Heart left ventricle (tissue), 16 donors: ENCODE measurements at places on chromosomes 16 and 17. TPM values are rescaled to one million over a fixed set of nuclear protein-coding genes. Genes with fewer than 3 reads are reported as not detected.

DNA sequence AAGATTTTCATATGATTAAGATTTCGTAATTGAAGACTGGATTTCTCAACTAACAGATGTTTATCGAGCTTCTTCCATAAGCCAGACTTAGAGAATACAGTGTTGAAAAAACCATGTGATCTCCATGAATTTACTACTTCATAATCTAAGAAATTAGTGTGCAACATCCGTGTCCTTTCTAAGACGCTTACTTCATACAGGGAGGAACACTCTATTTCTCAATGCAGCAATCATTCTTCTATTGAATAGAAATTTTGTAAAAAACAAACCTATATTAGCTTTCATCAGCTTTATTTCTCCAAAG, 946.3 kb downstream of the KCNJ2 start:
- DNase-seq = no peak

The TERB1 gene
- not detected for total RNA-seq

DNA sequence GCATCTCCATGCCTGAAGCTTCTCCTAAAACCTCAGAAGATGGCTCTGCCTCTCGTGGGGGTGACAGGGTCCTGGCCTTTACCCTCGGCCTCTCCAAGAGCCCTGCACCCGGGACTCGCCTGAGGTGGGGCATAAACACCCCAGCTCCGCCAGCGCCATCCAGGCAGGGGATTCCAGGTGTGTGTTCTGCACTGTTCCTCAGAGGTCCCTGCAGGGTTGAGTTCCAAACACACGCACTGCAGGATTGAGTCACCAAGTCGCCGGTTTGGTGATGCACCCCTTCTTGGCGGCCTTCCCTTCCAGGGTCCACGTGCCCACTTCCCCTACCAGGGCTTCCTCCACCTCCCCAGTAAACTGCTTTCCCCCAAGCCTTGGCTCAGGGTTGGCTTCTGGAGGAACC, 40.0 kb upstream of the RBFOX3 start:
- DNase-seq = no peak

The ENPP7 gene
- not detected for total RNA-seq

The PNPO gene
- 24.6 TPM for total RNA-seq

The HOXB2 gene
- total RNA-seq = 2.1 TPM

- DNase-seq = no peak
Measured at GRCh38 chr17:65433592-65433991, 127.9 kb downstream of the AXIN2 start.

DNA sequence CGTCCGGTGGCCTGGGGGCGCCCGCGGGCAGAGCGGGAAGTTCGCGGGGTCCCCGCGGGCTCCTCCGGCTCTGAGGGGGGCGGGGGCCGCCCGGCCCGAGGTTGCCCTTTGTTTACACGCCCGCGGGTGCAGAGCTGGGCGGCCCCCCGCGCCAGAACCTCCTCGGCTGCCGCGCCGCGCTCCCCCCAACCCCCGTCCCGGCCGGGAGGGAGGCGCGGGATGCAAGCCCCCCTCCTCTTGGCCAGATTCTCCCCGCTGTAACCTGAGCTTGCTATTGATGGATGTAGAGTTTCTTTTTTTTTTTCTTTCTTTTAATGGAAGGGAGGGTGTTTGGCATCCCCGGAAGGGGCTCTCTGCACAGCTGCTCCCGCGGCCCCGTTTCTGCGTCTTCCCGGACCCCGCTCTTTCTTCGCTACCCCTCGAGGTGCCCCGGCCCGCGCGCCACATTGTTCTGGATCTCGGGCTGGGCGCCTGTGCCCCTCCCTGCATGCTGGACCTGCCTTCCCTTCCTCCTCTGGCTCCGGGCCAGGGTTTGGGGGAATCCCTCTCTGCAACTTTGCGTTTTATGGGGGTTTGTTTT, 646 bp downstream of the CBX2 start:
- DNase-seq = no peak

DNA sequence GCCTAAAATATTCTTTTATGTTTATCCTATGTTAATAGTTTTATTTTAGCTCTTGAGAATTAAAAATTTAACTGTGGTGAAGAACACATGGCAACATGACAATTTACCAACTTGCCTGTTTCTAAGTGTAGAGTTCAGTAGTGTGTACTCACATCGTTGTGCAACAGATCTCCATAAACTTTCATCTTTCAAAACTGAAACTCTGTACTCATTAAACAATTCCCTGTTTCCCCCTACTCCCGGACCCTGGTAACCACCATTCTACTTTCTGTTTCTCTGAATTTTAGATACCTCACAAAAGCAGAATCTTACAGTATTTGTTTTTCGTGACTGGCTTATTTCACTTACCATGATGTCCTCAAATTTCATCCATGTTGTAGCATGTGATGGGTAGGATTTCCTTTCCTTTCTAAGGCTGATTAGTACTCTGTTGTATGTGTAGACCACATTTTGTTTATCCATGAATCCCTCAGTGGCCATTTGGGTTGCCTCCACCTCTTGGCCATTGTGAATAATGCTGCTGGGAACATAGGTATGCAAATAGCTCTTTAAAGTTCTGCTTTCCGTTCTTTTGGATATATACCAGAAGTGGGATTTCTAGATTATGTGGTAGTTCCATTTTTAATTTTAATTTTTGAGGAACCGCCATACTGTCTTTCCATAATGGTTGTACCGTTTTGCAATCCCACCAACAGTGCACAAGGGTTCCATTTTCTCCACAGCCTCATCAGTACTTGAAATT, 17.4 kb downstream of the IST1 start:
- DNase-seq = no peak

The SLC13A2 gene
- total RNA-seq = not detected

DNA sequence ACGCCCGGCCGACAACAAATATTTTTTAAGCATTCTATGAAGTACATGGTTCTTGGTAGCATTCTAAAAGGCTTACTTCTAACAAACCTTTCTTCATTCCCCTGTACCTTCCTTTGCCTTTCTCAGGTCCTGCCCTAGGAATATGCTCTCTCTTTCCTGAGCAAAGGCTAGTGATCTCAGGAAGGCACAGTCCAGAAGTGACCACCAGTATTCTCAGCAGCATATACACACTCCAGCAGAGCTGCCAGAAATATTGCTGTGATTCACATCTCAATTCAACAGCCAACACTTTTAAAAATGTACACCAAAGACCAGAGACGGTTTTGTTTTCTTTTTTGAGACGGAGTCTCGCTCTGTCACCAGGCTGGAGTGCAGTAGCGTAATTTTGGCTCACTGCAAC, 41.4 kb upstream of the ANKFY1 start:
- DNase-seq = no peak

DNA sequence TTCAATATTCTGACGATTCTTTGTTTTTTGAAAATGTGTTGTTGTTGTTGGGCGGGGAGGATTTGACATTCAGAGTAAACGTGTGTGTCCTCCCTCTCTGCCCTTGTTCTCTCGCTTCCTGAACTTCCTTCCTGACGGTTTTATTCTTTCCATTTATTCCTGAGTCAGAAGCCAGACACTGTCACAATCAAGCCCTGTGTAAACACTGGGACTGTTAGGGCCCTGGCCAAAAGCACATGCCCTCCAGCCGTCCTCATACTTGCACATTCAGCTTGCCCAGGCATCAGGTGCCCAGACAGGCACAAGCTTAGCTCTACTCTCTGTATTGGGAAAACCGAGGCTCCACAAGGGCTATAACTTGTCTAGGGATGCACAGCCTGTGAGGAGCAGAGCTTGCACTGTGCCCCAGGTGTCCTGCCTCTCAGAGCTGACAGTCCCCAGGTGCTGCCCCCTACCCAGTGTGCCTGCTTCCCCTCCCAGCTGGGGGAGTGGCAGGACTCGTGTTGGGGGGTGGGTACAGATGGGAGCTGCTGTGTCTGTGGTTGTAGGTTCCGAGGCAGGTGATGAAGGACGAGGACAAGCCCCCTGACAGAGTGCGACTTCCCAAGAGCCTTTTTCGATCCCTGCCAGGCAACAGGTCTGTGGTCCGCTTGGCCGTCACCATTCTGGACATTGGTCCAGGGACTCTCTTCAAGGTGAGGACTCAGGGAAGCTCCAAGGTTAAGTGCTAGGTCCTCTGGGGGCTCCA, 9.7 kb downstream of the ADGRG3 start:
- peak; percentile 17 for DNase-seq

GRCh38 chr16:70635336-70636016, 10.9 kb upstream of the IL34 start:
- DNase-seq = no peak

The EXOC3L1 gene
- total RNA-seq = 2.5 TPM

The OSGIN1 gene
- 7.0 TPM for total RNA-seq

The CSH2 gene
- not detected for total RNA-seq

The TEX19 gene
- not detected for total RNA-seq

The PCTP gene
- 22.6 TPM for total RNA-seq

DNA sequence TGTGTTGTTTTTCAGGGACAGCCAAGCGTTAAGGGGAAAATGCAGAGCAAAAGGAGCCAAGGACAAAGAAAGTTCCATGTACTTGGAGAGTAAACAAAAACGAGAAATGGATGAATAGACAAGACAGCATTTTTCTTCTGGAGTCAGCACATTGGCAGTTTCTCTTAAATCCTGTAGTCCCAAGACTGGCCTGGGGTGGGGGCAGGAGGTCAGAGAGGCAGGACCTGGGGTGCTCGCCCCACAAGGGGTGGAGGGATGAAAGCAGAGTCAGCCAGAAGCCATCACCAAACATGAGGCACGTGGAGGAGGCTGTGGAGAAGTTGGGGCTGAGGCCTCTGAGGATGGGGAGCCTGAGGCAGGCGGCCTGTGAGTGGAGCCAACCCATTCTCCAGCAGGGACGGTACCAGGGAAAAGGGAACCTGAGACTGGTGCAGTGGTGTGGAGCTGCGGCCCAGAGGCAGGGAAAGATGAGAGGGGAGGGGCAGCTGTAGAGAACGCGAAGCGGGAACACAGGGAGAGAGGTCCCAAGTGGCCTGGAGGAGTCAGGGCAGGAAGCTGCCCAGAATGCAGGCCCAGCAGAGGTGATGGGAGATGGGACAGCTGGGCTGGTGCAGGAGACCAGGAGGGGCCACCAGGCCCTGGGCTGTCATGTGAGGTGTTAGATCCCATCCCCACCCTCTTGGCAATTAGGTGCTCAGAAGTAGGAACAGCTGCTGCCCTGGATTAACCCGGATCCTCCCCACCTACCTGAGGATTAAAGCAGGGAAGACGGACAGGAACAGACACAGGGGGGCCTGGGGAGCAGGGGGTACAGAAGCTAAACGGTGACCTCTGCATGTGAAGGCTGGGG, 3.3 kb downstream of the TLCD3B start:
- DNase-seq = no peak

- DNase-seq = no peak
Measured at GRCh38 chr17:9974448-9975381, 69.6 kb upstream of the RCVRN start.

The BCAR1 gene
- 74.4 TPM for total RNA-seq

- DNase-seq = no peak
Measured at GRCh38 chr17:79221597-79221996, 147.0 kb downstream of the ENGASE start.

DNA sequence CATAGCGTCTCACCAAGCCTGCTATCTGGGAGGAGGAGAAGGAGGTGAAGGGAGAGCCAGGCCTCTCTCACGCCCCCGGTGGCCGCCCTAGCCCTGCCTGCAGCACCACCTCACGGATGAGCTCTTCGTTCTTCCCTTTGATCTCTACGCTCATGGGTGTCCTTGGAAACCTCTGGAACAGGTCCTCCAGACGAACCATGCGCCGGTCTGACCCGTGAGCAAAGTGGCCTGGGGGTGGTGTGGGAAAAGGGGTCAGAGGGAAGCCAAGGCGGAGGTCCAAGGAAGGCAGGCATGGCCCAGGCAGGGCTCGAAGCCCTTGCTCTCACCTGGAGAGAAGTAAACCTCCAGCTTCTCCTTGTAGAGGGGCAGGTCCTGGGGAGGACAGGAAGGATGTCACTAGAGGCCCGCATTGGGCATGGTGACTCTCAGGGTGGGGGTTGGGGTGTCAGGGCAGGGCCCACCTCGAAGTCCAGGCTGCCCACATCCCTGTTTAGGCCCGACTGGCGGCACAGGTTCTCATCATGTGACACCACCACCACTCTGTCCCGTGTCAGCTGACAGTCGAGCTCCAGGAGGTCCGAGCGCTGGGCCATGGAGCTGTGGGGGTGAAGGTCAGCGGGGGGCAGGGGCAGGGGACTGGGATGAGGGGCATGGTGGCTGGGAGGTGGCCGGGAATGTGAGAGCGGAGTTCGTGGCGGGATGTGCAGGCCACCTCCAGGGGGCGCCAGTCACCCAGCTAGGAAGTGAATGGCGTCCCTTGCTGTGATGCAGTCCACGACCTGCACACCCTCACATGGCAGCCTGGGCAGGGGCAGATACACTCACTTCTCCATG, 923 bp downstream of the GDPD3 start:
- DNase-seq = peak; percentile 41

The DOC2B gene
- total RNA-seq = 11.9 TPM

The GFAP gene
- 7.6 TPM for total RNA-seq

The TBC1D3 gene
- total RNA-seq = not detected

The TNFRSF13B gene
- total RNA-seq = not detected

GRCh38 chr17:63528183-63528582, 5.0 kb downstream of the KCNH6 start:
- no peak for DNase-seq

GRCh38 chr16:54564841-54565240, 278.3 kb upstream of the IRX3 start:
- no peak for DNase-seq

- DNase-seq = no peak
Measured at GRCh38 chr17:80008848-80009247, 26.8 kb downstream of the TBC1D16 start.

The P2RX1 gene
- total RNA-seq = 0.28 TPM

- DNase-seq = no peak
Measured at GRCh38 chr17:59254742-59255141, 34.4 kb downstream of the GDPD1 start.

DNA sequence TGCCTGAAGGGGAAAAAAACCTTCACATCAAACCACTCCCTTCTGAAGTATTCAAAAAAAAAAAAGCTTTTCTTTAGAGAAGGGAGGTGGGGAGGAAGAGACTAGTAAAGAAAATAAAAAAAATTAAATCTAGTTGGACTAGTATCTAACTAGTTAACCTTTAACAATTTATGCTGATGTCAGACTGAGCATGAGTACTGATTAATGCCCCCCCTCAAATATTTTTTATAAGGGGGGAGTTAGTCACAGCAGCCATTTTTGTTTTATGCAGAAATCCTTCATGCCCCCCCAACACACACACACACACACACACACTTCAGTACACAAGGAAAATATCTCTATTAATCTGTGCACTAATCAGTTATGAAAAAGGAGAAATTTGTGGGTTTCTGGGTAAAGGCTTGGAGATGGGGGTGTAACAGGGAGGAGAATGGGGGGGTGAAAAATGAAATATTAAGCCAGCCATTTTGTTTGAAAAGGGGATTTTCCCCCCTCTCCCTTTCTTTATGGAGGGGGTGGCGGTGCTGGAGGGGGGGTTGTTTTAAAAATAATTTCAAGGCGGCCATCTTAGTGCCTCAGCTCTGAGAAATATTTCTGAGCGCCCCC, 4.7 kb upstream of the CHD3 start:
- no peak for DNase-seq
